ENCODE measurements at places on chromosomes 1 and 21.
A peak's percentile ranks its signal among the peaks of the same experiment; 100 is the strongest.

DNA sequence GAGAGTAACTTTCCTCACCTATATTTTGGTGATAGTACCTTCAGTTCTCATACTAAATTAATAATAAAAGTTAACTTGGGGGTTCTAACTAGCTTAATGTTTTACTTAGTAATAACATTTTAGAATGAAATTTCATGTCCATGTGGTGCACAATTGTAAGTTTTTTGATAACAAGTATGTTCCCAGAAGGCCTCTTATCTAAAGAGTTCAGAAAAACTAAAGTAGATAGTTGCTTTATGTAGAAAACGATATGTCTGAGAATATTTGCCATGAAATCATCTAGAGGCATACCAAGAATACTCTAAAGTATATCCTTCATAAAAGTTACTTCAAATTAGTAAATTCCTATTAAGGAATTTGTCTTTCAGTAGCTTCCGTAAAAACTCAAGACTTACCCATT lies 10.2 kb upstream of the ADCY10 start:
- no peak for DNase-seq

DNA sequence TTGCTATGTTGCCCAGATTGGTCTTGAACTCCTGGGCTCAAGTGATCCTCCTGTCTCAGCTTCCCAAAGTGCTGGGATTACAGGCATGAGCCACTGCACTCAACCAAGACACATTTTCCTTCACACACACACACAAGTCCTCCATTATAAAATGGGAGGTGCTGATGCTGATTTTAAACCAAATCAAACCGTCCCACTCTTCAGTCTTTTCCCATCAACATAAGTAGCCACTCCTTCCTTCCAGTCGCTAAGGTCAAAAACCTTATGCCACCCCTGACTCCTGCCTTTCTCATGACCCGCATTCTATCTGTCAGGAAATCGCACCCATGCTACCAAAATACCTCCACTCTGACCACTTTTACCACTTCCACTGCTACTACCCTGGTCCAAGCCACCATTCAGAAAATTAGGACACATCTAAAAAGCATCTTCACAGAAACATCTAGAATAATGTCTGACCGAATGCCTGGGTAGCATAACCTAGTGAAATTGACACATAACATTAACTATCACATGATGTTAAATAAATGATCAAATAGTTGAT lies 28.0 kb upstream of the IFNGR2 start:
- DNase-seq: no peak

GRCh38 chr21:28927130-28927529 lies 65.5 kb downstream of the LTN1 start:
- no peak for DNase-seq

DNA sequence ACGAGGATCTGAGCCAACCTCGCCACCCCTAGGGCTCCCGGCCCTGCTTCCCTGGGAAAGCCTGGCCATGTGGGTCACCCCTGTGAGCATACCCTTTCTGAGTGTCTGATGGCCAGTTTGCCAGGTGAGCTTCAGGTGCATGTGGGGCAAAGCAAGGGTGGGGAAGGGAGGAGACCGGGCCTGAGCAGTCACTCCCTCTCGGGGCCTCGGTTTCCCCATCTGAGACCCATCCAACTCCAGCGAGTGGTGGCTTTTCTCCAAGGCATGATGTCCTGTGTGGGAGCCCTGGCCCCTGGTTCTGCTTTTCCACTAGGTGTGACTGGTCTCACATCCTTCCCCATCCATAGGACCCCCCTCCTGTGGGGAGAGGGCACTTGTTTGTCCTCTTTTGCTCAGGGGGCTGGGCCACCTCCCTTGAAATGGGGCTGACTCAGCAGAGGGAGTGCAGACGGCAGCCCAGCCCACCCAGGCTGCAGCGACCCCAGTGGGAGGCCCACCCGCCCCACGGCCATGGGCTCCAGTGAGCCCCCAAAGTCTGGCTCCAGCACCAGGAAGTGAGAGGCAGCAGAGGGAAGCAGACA lies 1.7 kb upstream of the WNT9A start:
- no peak for DNase-seq

- DNase-seq: no peak
Measured at GRCh38 chr21:35075546-35075945, 26.4 kb upstream of the RUNX1 start.

GRCh38 chr1:71049951-71050598 lies 2.5 kb upstream of the PTGER3 start:
- DNase-seq: peak; percentile 78

DNA sequence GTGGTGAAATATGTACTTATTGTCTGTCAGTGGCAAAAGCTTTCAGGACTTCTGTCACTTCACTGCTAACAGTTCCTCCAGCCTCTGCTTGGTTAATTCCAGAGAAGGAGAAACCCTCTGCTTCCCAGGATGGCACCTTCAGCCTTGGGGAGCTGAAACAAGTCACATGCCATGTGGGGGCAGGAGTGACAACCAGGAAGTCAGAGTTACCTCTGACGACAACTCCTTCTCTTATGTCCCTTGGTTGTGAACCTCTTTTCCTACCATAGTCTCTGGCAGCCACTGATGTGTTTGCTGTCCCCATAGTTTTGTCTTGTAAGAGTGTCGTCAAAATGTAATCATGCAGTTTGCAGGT lies 53.6 kb downstream of the FCRL5 start:
- no peak for DNase-seq

GRCh38 chr1:48697066-48697707 lies 79.5 kb downstream of the BEND5 start:
- DNase-seq: peak; percentile 65

Data from GM20000 (cell line).